ENCODE measurements at places on chromosomes 12 and 14.

GRCh38 chr14:52730709-52731111 is 744 bp downstream of the STYX start:
- no peak for DNase-seq

DNA sequence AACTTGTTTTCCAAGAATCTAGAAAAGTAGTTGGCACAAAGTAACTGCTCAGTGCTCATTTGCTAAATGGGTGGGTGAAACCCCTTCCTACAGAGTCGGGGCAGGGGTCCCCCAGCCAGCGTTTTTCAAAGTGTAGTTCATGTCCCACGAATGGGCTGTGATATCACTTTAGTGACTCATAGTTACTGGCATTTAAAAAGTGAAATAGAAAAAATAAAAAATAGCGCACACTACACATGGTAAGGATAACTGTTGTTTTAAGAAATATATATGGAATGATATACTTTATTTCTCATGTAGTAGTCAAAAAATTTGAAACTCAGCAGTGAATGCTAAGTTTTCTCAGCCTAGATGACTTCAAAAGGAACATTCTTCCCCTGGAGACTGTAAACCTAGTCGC is 250.4 kb downstream of the CHST11 start:
- DNase-seq, result no peak

DNA sequence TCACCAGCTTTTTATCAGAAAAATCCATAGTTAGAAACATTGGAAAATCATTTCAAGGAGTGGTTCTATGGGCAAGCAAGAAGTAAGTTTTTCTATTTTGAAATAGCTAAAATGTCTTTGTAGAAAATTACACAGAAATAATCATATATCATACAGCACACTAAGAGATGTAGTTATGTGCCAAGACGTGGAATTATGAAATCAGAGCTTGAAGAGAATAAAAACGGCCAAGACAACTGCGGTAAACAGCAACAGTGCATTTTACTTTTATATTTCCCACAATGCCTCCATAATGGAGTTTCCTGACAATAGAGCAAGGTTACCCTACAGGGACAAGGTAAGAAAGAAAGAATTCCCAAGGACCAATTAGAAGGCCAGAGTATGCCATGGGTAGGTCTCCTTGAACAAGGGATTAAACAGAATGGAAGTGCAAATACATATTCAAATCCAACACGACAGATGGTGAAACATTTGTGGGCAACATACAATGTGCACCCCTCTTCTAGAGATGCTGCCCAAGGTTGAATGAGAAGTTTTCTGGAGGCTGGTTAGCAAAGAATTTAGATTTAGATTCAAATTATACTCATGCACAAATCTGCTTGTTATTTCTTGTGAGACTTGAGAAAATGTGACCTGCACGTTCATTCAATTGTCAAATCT is 76.1 kb upstream of the BTG1 start:
- DNase-seq, result no peak

DNA sequence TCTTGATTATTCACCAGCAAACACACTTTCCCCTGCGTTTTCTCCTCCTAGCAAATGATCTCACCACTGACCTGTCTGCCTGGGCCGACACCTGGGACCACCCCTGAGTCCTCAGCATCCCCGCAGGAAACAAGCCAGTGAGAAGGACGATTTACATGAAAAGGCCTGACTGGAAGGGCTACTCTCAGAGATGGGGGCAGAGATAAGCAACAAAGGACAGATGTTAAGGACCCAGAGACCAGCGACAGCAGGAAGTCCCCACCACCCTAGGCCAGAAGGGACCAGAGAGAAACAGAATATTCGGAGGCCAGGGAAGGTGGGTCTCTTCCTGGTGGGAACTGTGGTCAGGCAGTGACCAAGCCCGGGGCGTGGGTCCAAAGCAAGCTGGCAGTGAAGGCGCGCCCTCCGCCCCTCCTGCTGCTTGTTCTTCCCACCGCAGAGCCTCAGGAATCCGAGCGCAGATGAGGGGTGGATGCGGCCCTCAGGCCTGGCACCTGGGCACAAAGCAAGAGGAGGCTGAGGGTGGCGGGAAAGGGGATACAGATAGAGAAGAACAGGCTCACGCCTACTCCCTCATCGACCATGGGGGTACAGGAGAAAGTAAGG is 55.8 kb downstream of the STX2 start:
- no peak for DNase-seq

- no peak for DNase-seq
Observed at GRCh38 chr12:57779736-57780135, 2.9 kb upstream of the TSFM start.

- no peak for DNase-seq
Observed at GRCh38 chr14:94009767-94010166, 12.7 kb downstream of the CCDC197 start.
